ENCODE measurements at places on chromosomes 5 and 9. TPM values are rescaled to one million over a fixed set of nuclear protein-coding genes. Genes with fewer than 3 reads are reported as not detected.

Gene GRIA1
- total RNA-seq: not detected

Gene SH3RF2
- 11.9 TPM for total RNA-seq

Gene SAXO1
- total RNA-seq: not detected

Gene HTR1A
- not detected for total RNA-seq

Gene IRX2
- 10.3 TPM for total RNA-seq

- no peak for DNase-seq
Measured at GRCh38 chr9:134930398-134930797, 12.7 kb upstream of the FCN1 start.

GRCh38 chr5:82347201-82347865 lies 69.2 kb upstream of the RPS23 start:
- peak; percentile 83 for DNase-seq

DNA sequence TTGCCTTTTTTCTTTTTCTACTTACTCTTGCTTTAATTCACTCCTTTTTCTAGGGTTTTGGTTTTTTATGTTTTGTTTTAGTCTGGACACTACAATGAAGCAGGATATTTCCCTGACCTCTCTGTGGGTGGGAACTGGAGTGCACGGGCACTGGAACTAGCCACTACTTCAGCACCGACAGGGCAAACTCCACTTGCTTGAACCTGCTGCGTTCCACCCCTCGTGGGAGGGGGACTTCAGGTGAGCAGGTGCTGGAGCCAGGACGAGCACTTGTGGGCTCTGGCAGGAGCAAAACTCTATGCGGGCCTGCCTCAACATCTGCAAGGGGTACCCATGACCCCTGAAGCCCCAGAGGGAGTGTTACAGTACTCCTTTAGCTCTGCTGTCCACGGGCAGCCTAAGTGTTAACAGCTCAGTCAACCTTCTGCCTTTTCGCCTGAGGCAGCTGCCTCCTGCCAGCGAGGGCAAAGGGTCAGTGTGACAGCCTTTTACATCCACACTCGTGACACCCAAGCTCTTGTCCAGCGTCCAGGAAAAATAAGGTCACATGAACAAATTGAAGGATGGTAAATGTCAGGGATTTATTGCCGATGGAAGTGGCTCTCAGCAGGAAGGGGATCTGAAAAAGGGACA lies 144.1 kb upstream of the NFIL3 start:
- no peak for DNase-seq

DNA sequence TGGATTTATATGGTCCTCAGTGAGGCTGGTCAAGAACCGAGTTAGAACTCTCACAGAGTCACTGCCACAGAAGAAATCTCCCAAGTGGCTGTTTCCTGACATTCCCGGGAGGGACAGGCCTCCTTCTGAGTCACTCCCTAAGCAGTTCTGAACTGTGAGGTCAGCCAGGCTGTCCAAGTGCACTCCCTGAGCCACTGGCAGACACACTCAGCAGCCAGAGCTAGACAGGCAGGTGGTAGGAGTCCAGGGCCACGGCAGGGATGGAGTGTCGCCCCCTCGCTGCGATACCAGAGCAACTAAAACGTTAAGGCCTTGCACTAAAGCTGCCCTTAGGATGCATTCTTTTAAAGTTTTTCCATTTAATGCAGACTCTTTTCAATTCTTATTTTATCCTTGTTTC lies 3.4 kb downstream of the IL4 start:
- DNase-seq: peak; percentile 96

- DNase-seq: no peak
Measured at GRCh38 chr5:96043446-96043845, 81.8 kb upstream of the ELL2 start.

- peak; percentile 16 for DNase-seq
Measured at GRCh38 chr5:40220260-40220659, 459.5 kb upstream of the PTGER4 start.

- DNase-seq: no peak
Measured at GRCh38 chr5:52875827-52876226, 88.1 kb downstream of the ITGA1 start.
